ENCODE measurements at places on chromosomes 11 and 22.
A peak's percentile ranks its signal among the peaks of the same experiment; 100 is the strongest.

- no peak for ATAC-seq
Observed at GRCh38 chr11:28296426-28296825, 188.2 kb downstream of the METTL15 start.

GRCh38 chr22:48065892-48066291 lies 1303.4 kb downstream of the TBC1D22A start:
- ATAC-seq: no peak

- no peak for ATAC-seq
Observed at GRCh38 chr11:117175104-117175503, 3.4 kb upstream of the SIDT2 start.

- ATAC-seq: no peak
Observed at GRCh38 chr11:113484223-113484622, 9.0 kb upstream of the DRD2 start.

- no peak for ATAC-seq
Observed at GRCh38 chr11:81237139-81237538, 1496.5 kb downstream of the FAM181B start.

- no peak for ATAC-seq
Observed at GRCh38 chr11:7575841-7576725, 62.3 kb downstream of the PPFIBP2 start.

DNA sequence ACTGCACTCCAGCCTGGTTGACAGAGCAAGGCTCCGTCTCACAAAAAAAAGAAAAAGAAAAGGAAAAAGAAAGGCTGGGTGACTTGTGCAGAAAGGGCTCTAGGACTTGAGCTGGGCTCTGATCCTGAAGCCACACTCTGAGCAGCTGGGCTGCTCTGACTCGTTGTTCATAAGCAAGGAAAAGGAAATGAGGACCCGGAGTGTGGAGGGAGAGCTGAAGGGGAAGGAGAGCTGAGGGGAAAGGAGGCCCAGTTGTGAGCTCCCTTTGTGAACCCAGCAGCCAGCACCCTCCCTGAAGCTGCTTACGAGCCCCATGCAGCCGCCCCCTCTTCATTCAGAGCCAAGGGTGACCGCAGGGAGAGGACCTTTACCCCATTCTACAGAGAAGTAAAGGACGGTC lies 12.3 kb upstream of the SH3BP1 start:
- ATAC-seq: no peak

DNA sequence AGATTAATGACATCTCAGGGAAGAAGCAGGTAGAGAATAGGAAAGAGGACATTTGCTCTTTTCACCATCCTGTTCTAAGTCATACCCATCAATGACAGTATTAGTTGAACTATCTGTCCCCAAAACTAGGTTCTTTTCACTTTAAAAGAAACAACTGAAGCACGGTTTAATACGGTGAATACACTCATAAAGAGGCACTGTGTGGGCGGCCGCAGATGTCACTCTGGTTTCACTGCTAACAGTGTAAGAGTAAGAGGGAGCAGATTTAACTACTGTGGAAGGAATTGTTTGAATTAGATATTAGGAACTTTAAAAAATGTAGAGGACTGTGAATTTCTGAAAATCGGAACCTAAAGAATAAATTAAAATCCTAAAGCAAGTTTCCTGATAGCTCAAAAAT lies 49.5 kb downstream of the VSIG10L2 start:
- ATAC-seq: no peak

GRCh38 chr11:23924226-23924625 lies 572.6 kb upstream of the LUZP2 start:
- ATAC-seq: no peak

GRCh38 chr11:128052912-128053641 lies 534.3 kb downstream of the ETS1 start:
- ATAC-seq: no peak

- ATAC-seq: no peak
Observed at GRCh38 chr11:92820860-92821259, 148.6 kb upstream of the MTNR1B start.

- ATAC-seq: no peak
Observed at GRCh38 chr11:70660889-70661197, 262.5 kb downstream of the CTTN start.

GRCh38 chr11:90774727-90775566 lies 552.1 kb upstream of the CHORDC1 start:
- ATAC-seq: no peak

GRCh38 chr11:75351791-75352587 lies 528 bp upstream of the ARRB1 start:
- peak; percentile 11 for ATAC-seq
